Caco-2 (cell line): ENCODE measurements at places on chromosomes 16 and 17. TPM values are rescaled to one million over a fixed set of nuclear protein-coding genes. Genes with fewer than 3 reads are reported as not detected.

DNA sequence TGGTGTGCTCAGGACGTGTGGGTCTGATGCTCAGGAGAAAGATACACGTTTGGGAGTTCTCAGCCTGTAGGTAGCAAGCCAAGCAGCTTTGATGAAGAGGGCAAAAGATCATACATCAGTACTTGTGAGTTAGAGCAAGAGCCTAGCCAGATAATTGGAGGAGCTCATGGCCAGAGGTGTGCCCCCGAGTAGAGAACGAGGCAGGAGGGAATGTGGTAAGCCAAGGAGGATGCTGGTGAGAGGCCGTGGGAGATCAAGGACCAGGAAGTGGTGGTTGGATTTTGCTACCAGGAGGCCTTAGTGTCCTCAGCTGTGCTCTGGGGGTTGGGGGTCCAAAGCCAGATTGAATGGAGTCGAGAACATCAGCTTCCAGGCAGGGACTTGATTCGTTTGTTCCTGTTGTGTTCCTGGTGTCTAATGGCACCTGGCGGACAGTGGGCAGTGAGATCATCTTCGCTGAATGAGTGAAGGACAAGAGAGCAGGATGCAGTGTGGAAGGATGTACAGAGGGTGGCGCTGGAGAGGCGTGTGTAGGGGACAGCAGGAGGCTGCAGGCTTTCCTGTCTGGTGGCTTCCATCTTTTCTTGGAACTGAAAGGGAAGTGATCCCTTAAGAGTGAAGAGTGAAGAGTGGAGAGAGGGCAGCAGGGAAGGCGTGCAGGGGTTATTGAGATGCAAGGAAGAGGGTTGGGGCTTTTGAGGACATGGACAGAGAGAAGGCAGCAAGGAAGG lies 11.6 kb downstream of the FBXL19 start:
- H3K36me3 ChIP-seq: peaks cover 2% of the 10 kb centered on the region; the same call in 1 of the 2 replicates
- no peak overlapping the region for H3K4me3 ChIP-seq
- H3K4me1 ChIP-seq: no peaks in the 10 kb centered on the region
- no peaks in the 10 kb centered on the region for H3K27me3 ChIP-seq
- peak; percentile 59 for DNase-seq

GRCh38 chr17:82301916-82302567 lies 15.4 kb downstream of the CD7 start:
- peaks cover 28% of the 10 kb centered on the region for H3K4me1 ChIP-seq
- H3K36me3 ChIP-seq: no peaks in the 10 kb centered on the region
- no peaks in the 10 kb centered on the region for H3K27me3 ChIP-seq

DNA sequence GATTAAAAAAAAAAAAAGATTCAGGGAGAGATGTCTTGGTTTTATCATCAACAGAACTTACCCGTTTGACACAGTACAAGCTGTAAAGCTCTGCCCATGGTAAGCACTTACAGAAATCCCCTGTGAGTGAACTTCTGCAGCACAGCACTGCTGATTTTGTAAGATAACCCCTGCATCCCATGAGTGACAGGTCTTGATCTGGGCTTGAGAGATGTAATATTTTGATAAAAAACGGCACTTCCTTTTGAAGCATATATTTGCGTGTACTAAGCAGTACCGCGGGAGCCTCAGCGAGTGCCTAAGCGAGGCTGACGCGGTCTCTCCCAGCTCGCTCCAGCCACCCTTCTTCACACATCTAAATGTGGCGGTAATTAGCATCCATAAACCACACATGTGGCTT lies 50.5 kb downstream of the IKZF3 start:
- H3K27me3 ChIP-seq: no peaks in the 10 kb centered on the region
- H3K4me1 ChIP-seq: no peaks in the 10 kb centered on the region
- H3K4me3 ChIP-seq: no peak overlapping the region
- H3K27ac ChIP-seq: no peak overlapping the region
- DNase-seq: no peak

DNA sequence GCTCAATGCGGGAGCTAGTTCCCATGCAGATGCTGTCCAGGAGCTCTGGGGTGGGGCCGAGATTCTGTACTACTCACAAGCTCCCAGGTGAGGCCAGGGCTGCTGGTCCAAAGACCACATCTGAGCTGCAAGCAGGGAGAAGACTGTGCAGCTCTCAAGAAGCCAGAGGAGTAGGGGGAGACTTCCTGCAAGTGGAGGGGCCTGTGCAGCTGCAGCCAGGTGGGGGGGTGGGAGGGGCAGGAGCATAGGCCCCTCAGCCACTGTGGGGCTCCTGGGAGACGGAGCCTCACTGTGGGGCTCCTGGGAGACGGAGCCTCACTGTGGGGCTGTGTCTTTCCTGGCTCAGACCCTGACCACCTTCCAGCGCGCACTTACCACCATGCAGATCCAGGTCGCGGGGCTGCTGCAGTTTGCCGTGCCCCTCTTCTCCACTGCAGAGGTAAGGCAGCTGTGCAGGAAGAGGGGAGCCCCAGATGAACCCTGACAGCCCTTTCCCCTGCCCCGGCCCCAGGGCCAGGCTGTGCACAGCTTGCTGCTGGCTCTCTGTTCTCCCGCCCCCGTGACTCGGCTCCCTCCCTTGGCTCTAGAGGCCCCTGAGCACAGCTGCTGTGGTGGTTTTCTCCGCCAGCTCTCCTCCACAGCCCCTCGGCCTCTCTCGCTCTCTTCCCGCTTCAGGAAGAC lies 24.3 kb upstream of the DNAI2 start:
- no peaks in the 10 kb centered on the region for H3K27me3 ChIP-seq
- no peak overlapping the region for H3K4me3 ChIP-seq
- DNase-seq: no peak
- H3K4me1 ChIP-seq: no peaks in the 10 kb centered on the region

DNA sequence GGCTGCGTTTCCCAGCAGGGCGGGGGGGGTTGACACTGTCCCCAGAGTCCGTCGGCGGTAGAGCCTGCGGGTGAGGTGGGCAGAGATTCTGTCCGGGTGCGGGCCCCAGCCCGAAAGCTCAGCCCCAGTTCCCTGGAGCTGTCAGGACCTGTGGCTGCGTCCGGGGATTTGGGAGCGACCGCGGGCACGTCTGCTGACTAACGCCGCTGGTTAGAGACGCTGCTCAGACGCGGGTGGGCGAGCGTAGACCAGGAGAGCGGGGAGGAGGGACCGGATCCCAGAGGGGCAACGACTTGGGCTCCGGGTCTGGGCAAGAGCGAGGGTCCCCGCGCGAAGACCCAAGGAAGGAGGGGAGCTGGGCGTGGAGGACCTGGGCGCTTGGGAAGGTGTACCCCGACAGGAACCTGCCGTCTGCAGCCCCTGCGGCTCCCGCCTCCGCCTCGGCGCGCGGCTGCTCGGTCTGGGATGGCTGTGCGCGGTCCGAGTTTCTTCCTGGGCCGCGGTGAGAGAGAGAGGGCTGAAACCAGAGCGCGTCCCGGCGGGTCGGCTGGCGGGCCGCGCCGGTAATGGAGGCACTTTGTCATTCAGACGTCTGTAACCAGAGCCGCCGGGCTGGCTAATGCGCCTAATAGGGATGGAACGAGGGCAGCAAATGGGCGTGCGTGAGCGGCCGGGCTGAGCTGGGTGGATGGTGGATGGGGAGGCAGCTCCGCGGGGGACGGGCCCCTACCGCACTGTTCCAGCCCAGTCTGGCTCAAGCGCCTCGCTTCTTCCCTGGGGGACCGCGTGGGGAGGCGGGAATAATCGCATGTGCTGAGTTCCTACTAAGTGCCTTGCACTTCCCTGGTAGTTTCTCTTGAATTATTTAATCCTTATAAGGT lies 2.3 kb downstream of the NGFR start:
- DNase-seq: peak; percentile 53
- H3K27ac ChIP-seq: no peak overlapping the region
- peaks cover 27% of the 10 kb centered on the region for H3K4me1 ChIP-seq
- peaks cover 29% of the 10 kb centered on the region for H3K27me3 ChIP-seq
- H3K36me3 ChIP-seq: no peaks in the 10 kb centered on the region
- H3K4me3 ChIP-seq: peak overlapping the region; percentile 34

DNA sequence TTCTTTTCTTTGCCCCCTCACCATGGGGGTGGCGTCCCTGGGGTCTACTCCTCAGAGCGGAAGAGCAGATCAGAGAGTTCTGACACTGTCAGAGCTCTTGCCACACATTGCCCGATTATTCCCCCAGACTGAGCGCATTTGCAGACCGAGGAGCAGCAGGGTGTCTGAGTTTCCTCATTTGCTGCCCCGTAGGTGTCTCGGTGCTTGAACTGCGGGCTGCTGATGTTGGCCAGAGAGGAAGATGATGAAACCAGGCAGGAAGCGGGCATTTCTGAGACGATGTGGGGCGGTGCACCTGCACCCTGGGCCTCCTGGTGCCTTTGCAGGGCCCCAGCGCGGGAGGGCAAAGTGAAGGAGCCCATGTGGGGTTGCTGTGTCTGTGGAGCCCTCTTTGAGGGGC lies 55.2 kb downstream of the ARSG start:
- no peak overlapping the region for H3K27ac ChIP-seq
- DNase-seq: no peak
- no peaks in the 10 kb centered on the region for H3K4me1 ChIP-seq
- H3K36me3 ChIP-seq: no peaks in the 10 kb centered on the region
- H3K4me3 ChIP-seq: no peak overlapping the region
- no peaks in the 10 kb centered on the region for H3K27me3 ChIP-seq

GRCh38 chr17:30975042-30975820 lies 4.4 kb downstream of the RNF135 start:
- no peak overlapping the region for H3K27ac ChIP-seq
- no peaks in the 10 kb centered on the region for H3K27me3 ChIP-seq
- DNase-seq: no peak
- no peak overlapping the region for H3K4me3 ChIP-seq
- no peaks in the 10 kb centered on the region for H3K36me3 ChIP-seq

DNA sequence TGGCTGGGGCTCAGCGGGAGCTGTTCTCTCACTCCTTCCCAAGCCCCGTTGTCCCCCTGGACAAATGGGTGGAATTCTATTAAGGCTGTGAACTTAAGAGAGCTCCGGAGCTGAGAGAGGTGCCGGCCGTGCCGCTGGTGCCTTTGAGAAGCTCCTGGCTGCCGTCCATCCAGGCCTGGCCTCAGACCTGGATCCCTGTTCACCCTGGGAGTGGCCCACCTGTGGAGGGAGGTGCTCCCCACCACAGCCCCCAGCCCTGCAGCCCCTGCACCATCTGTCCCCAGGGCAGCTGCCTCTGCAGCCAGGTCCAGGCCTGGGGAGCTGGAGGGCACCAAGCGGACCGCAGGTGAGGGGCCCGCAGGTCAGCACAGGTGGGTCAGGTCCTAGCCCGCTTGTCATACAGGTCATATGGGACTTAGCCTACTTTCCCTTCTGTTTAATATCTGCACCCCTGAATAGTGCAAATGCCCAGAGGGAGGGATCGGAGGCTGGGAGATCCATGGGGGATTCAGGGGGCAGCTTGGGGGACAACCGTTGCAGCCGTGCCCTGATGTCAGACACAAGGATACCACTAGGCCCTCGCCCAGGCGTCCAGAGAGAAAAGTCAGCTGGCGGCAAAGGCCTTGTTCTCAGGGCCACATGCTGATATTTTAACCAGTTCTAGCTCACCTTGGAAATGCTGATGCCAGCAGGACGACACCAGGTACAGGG lies 15.2 kb upstream of the METRNL start:
- H3K4me3 ChIP-seq: no peak overlapping the region
- no peaks in the 10 kb centered on the region for H3K36me3 ChIP-seq
- H3K4me1 ChIP-seq: peaks cover 6% of the 10 kb centered on the region; the same call in 1 of the 2 replicates
- H3K27me3 ChIP-seq: no peaks in the 10 kb centered on the region; the same call in 1 of the 2 replicates

- H3K4me3 ChIP-seq: no peak overlapping the region
- H3K27ac ChIP-seq: no peak overlapping the region
- no peaks in the 10 kb centered on the region; the same call in none of the 2 replicates for H3K36me3 ChIP-seq
- H3K27me3 ChIP-seq: no peaks in the 10 kb centered on the region
- DNase-seq: peak; percentile 22
These were observed 186.4 kb upstream of the CHMP6 start for GRCh38 chr17:80805032-80805751.

GRCh38 chr16:22077700-22078313 lies 14.5 kb upstream of the VWA3A start:
- no peaks in the 10 kb centered on the region for H3K36me3 ChIP-seq
- no peak overlapping the region for H3K4me3 ChIP-seq
- H3K27me3 ChIP-seq: no peaks in the 10 kb centered on the region
- DNase-seq: peak; percentile 70

DNA sequence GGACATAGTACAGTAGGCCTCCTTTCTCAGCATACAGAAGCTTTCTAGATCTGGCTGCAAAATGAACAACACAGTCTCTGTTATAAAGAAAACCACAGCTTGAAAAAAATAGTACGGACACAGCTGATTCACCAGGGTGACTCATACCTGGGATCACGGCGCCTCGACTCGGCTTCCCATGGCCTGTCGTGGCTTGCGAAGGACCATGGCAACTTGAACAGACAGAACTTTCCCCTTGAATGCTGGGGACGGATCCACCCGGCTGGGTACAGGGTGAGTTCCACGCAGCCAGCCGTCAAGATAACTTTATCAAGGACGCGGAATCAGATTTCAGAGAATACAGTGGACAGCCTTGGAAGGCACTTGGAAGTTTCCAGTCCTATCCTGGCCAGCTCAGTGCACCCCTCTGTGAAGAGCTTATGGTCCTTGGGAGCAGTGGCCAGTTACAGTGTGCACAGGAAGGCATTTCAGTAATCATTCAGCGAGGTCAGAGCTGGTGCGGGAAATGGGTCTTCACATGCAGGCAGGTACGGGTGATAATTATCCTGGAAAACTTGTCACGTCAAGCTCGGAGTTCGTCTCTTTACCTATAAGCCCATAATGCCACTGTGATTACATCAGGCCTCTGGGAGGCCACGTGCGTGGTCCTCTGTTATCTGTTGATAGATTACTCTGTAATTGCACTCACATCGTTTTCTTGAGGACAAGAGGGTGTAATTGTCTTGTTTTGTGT lies 57.9 kb upstream of the MAF start:
- no peak overlapping the region for H3K4me3 ChIP-seq
- H3K4me1 ChIP-seq: no peaks in the 10 kb centered on the region
- no peak for DNase-seq
- no peaks in the 10 kb centered on the region; the same call in 1 of the 2 replicates for H3K27me3 ChIP-seq

GRCh38 chr17:44925731-44926697 lies 10.7 kb upstream of the GFAP start:
- no peaks in the 10 kb centered on the region for H3K4me1 ChIP-seq
- H3K36me3 ChIP-seq: peaks cover 6% of the 10 kb centered on the region
- H3K27ac ChIP-seq: no peak overlapping the region
- H3K4me3 ChIP-seq: no peak overlapping the region
- H3K27me3 ChIP-seq: no peaks in the 10 kb centered on the region
- DNase-seq: no peak

GRCh38 chr16:20984019-20984418 lies 83.4 kb downstream of the LYRM1 start:
- DNase-seq: no peak
- H3K4me1 ChIP-seq: no peaks in the 10 kb centered on the region
- H3K36me3 ChIP-seq: no peaks in the 10 kb centered on the region
- H3K27ac ChIP-seq: no peak overlapping the region
- no peak overlapping the region for H3K4me3 ChIP-seq

GRCh38 chr16:46632778-46633733 lies 11.9 kb upstream of the SHCBP1 start:
- peak overlapping the region; percentile 27 for H3K4me3 ChIP-seq
- H3K27ac ChIP-seq: no peak overlapping the region
- peak; percentile 60 for DNase-seq
- H3K4me1 ChIP-seq: peaks cover 6% of the 10 kb centered on the region; the same call in 1 of the 2 replicates
- no peaks in the 10 kb centered on the region for H3K36me3 ChIP-seq

CD7 gene
- total RNA-seq: 0.37 and 0.93 TPM in 2 replicates

OR3A2 gene
- not detected in 2 replicates for total RNA-seq

FZD2 gene
- 36.4 and 39.5 TPM in 2 replicates for total RNA-seq

USP43 gene
- total RNA-seq: 6.0 and 6.5 TPM in 2 replicates

SYNGR3 gene
- 2.9 and 3.3 TPM in 2 replicates for total RNA-seq

BIRC5 gene
- total RNA-seq: 82.0 and 88.8 TPM in 2 replicates

LRRC75A gene
- 4.0 and 4.5 TPM in 2 replicates for total RNA-seq

FOXN1 gene
- 0.26 and 0.48 TPM in 2 replicates for total RNA-seq
